ENCODE measurements at places on chromosomes 5 and 9. TPM values are rescaled to one million over a fixed set of nuclear protein-coding genes. Genes with fewer than 3 reads are reported as not detected.

Gene HTR1A
- not detected for total RNA-seq

Gene ACOT12
- total RNA-seq = not detected

Gene TERT
- total RNA-seq = 1.8 TPM

Gene FOXD4
- total RNA-seq = 0.58 TPM

Gene CD72
- 0.06 TPM for total RNA-seq

Gene CD274
- 2.8 TPM for total RNA-seq

Gene LIFR
- 7.5 TPM for total RNA-seq

Gene CAPSL
- not detected for total RNA-seq

Gene SPATA31A3
- total RNA-seq = not detected

Gene PCDHA7
- 0.09 TPM for total RNA-seq

Gene ABLIM3
- 5.7 TPM for total RNA-seq

Data from A549 treated with DMSO at 1 μM for 4 hours (cell line).